GM12892 (cell line): ENCODE measurements at places on chromosomes 12 and 14.

DNA sequence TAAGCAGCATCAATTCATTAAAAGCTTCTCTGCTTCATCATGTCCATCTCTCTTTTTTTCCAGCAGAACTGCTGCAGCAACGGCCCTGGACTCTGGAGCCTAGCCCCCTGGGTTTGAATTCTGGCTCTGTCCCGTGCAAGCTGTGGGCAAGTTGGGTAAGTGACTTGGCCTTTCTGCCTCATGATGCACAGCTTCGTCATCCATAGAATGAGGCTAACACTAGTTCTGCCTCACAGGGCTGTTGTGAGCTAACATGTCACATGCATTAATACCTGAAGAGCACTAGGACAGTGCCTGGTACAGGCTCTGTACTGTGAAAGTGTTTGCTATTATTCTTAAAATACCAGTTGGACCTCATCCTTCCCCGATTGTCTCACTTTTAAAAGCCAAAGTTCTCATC, 4.2 kb downstream of the KRT82 start:
- DNase-seq: no peak

DNA sequence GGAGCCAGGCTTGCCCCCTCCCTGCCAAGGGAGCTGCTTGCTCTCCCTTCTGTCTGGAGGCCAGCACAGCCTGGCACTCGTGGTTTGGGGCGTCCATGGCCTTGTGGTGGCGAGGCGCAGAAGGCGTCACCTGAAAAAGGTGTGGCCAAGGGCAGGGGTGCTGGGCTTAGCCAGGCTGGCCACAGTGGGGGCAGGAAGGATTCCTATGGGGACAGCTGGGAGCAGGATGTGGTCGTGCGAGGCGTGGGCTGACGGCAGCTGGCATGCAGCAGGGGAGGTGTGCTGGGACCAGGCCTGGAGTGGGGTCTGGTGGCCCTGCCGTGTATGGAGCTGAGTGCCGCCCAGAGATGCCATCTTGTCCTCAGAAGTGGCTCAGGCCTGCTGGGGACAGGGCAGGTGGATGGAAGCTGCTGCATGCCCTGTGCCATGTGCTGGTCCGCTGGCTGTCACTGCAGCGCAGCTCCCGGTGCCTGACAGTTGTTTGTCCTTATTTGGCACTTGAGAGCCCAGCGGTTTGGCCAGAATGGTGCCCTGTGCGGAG, 30.0 kb downstream of the SH2B3 start:
- DNase-seq: no peak

DNA sequence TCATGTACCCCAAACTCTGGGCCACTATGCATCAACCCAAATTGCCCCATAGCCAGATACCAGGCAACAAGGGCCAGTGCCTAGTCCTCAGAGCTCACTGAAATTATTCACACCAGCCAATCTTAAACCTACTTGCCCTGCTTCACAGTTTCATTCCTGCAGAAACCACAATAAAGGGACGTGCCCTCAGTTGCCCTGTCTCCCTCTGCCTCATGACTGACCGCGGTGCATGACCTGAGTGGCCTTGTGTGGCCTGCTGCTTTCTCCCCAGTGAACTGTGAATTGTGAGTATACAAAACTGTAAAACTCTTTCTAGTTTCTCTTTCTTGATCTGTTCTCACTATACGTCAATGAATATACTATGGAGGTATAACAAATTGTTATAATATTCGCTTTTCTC, 490.9 kb upstream of the MIS18BP1 start:
- no peak for DNase-seq

- DNase-seq: no peak
Observed at GRCh38 chr12:104569346-104570173, 112.8 kb downstream of the CHST11 start.

- no peak for DNase-seq
Observed at GRCh38 chr12:54412786-54413185, 6.3 kb downstream of the ITGA5 start.
